Stimulated activated CD8-positive, alpha-beta memory T cell treated with anti-CD3 and anti-CD28 coated beads, Interleukin-2, amount 100 ng/mL, for 1 hour (primary cell): ENCODE measurements at places on chromosomes 13 and 19.

DNA sequence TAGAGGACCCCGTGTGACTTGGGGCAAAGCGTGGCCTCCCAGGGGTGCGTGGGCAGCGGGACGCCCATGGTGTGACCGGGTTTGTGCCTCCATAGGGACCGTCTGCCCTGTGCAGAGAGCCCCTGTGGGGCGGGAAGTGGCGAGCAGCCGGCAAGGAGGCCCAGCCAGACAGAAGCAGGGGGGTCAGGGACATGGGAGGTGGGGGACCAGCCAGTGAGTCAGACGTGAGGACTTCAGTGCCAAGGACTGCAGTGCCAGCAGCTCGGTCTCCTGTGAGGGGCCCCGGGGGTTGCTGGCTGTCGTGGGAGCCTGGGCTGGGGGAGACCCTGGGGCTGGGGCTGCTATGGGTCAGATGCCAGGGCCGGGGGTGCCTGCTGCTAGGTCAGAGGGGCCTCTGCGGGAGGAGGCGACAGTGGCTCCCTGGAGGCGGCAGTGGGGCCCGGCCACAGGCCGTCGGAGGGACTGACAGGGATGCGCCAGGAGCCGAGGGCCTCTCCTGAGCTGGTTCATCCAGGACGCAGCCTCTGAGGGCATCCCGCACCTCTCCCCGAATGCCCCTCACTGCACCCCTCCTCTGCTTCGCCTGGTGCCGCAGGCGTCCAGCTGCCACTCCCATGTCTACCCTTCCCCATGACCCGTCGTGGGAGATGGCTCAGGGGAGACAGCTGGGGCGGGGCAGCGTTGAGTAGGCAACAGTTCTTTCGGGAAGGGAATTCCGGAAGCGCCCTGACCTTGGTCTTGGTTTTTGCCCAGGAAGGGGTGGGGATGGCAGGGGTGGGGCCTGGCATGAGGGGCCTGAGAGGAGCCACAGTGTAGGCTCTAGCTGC lies 80.0 kb downstream of the KDM4B start:
- DNase-seq, result no peak

DNA sequence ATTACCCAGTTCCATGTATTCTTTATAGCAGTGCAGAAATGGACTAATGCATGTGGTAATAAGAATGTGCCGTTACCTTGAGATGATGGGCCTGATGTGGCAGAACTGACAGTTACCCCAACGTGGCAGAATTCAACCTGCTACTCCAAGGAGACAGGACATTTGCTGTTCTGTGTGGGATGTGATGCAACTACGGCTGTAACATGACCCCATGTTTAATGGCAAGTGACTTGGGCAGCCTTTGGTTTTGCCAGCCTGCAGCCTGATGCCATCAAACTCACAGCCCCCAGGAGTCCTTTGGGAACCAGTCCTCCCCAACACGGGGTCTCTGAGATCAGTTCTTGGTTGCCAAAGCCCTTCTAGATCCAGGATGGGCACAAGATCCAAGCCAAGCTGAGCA lies 107.3 kb downstream of the ZNF557 start:
- no peak for DNase-seq

DNA sequence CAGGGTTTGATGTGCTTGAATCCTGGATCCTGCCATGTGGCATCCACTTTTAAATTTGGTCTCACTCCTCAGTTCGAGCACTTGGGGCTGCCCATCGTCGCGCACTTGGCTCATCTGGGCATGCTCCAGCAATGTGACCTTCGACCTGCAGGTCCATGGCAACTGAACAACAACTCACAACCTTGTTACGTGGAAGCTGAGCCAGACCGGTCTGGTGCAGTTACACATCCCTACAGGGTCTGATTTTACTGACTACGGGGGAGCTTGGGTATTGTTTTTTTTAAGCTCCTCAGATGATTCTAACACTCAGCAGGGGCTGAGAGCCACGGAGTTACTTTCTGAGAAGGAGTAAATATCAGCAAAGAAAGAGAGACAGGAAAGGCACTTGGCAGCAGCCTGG lies 769.6 kb downstream of the UQCRFS1 start:
- no peak for DNase-seq

GRCh38 chr19:36605101-36605876 lies at the start of gene ZNF382:
Gene ZNF382 (plus strand): TSS chr19:36605313. CDS start chr19:36609915, 4,602 bp downstream.
- peak; percentile 84 for DNase-seq

- DNase-seq, result no peak
Observed at GRCh38 chr19:10516671-10517286, 468 bp downstream of the S1PR5 start.

GRCh38 chr19:1064661-1065605 lies 2.0 kb upstream of the ARHGAP45 start:
- peak; percentile 53 for DNase-seq

- no peak for DNase-seq
Observed at GRCh38 chr19:55353803-55354697, 469 bp downstream of the COX6B2 start.

GRCh38 chr13:90533866-90534265 lies 813.6 kb upstream of the MIR17HG start:
- no peak for DNase-seq

DNA sequence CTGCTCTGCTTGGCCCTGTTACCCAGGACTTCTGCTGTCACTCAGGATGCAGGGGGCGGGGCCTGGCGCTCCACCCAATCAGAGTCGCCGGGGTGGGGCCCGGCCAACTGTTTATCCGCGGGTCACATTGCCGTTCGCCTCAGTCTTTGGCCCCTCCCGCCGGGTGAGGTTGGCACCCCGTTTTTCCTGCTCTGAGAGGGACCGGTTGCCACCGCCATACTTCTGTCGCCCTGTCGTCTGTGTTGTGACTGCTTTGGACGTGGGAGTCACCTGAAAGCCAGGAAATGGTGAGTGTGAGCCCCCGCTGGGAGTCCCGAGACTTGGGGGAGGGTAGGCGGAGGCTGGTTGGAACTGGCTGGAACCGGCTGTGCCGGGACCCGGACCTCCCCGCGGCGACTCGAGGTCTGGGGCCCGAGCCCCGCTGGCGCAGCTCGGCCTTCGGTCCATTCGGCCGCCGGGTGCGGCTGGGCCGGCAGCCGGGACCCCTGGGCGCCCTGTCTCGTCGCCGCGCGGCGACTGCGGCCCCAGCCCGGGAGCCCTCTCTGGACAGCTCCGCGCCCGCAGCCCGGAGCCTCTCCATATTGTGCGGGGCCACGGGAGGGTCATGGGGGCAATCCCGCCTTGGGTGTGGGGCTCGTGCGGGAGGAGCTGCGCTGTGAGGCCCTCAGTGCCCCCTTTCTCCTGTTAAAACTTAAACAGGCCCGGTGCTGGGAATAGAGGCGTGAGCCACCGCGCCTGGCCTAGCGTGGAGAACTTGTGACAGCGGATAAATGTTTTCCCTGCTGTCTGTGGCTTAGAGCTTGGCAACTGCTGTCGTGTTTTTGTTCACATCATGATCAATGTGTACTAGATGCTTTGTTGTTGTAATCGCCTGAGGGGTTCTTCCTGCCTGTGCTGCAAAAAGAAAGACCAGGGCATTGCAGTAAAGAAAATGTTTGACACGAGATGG lies at the start of gene ZNF844:
TSS of gene ZNF844 (plus strand) at position 142 of the 949 bp plus-strand sequence. CDS start at position 285, 143 bp downstream.
- DNase-seq, result peak; percentile 43

- DNase-seq, result no peak
Observed at GRCh38 chr13:99258210-99258860, at the start of gene GPR18. Gene GPR18 (minus strand): TSS chr13:99258379. CDS start chr13:99255872, 2,507 bp downstream.

DNA sequence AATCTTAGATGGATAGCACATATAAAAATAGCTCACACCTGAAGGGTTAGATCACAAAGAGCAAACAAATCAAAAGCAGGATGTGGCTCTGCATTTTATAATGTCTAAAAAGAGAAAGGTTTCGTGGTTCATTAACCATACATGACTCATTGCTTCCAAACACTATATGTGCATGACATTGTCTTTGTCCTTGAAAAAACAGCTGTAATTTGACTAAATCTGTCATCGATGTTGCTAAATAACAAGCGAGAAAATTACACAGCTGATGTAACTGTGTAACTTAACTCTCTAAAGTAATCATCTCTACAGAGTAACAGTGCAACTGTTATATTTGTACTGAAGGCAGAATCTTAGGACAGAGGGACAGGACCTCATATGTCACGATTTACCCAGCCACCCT lies 383.1 kb upstream of the GPC6 start:
- no peak for DNase-seq
